ENCODE measurements at places on chromosomes 2 and 18.

- DNase-seq, result no peak
Measured at GRCh38 chr2:2974982-2975381, 402.6 kb downstream of the EIPR1 start.

GRCh38 chr2:168787782-168788376 is 14.6 kb upstream of the NOSTRIN start:
- DNase-seq, result no peak

- DNase-seq, result no peak
Measured at GRCh38 chr2:30567317-30567716, 120.3 kb downstream of the LCLAT1 start.

- peak; percentile 39 for DNase-seq
Measured at GRCh38 chr2:172456002-172456401, 28.6 kb downstream of the ITGA6 start.

DNA sequence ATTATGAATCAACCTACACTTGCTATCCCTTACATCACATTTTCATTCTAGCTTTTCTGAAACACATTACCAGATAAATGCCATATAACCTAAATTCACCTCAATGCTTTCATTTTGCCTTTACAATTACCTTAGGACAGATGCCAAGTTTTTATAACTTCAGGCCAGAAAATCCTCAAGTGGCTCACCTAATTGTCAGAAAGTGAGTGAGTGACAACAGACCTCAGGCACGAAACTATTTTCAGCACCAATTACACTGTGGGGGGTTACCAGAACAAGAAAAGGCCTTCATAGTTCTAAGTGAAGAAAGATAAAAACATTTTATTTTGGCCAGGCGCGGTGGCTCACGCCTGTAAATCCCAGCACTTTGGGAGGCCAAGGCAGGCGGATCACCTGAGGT is 52.3 kb upstream of the ST8SIA5 start:
- no peak for DNase-seq

- DNase-seq, result no peak
Measured at GRCh38 chr2:144229296-144229695, 290.6 kb downstream of the ZEB2 start.

- DNase-seq, result no peak
Measured at GRCh38 chr2:4693266-4693665, 989.9 kb downstream of the DCDC2C start.

- DNase-seq, result no peak
Measured at GRCh38 chr2:174581491-174581890, 16.1 kb downstream of the WIPF1 start.

GRCh38 chr2:153872311-153873051 is 759 bp downstream of the GALNT13 start:
- no peak for DNase-seq

- DNase-seq, result peak; percentile 24
Measured at GRCh38 chr18:3653263-3653850, 203.4 kb downstream of the TGIF1 start.

DNA sequence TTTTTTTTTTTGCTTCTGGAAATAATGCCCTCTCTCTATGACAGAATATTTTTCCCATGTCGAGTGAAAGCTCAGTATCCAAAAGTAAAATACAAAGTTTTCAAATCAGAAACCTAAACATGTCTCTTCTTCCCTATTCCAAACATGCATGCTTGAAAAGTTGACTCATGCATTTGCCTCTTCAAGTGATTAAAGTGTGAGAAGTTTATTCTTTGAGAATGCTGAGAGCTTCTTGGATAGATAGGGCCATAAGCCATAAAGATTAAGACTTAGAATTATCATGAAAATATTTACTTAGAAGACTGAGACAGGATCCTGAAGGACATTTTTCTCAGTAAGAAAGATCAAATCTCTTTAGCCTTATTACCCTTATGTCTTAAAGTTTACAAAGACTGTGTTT is 98.6 kb upstream of the EPB41L5 start:
- DNase-seq, result no peak

DNA sequence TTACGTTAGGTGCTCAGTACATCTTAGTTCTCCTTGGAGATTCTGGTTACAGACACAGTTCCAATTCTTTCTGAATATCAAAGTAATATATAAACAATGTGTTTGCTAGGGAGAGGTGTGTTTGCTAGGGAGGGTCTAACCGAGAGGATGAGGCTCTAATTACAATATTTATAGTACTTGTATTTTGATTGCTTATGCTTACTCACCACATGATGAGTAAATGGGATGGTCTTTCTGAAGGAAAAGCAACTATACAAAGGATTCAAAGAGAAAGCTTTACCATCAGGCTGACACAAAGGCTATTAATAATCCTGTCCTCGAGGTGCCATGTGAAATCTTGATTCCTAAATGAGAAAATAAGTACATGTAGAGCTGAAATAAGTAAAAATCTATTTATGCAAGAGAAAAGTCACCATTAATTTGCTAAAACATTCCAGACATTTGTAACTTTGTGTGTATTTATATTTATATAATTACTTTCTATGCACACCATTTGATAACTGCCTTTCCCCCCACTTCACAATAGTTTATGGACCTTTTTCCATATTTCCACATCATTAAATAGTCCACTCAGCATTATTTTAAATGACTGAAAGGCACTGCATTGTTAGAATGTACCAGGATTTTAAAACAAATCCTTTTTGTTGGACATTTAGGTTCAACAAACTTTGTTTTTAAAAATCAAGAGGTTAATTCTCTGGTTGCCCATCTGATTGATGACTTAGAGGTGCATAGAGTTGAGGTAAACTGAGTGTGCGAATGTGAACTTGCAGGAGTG is 94.5 kb upstream of the FN1 start:
- DNase-seq, result no peak

GRCh38 chr2:235113854-235114253 is 162.0 kb downstream of the SH3BP4 start:
- no peak for DNase-seq

DNA sequence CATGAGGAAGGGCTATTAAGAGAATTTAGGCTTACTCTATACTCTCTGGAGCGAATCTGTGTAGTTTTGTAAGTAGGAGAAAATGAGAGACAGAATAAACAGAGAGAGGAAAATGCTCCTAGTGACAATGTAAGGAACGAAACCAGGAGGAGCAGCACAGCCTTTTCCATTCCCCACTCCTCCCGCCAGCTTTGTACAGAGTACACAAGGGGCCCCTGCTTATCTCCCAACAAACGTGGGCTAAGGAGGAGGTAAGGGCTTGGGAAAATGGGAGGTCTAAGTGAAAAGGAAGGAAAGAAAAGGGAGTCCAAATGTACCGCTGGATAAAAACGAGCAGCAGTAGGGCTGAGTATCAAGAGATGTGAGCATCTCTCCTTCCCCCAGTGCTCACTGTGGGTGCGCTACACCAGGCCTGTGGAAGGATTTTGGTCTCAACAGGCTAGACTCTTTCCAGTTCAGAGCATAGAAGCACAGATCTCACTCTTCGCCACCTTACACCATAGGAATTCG is 12.1 kb upstream of the IHH start:
- no peak for DNase-seq

GRCh38 chr2:173076581-173077345 is 1.1 kb downstream of the MAP3K20 start:
- DNase-seq, result peak; percentile 44

GRCh38 chr2:200456567-200456966 is 53.3 kb downstream of the KCTD18 start:
- no peak for DNase-seq

- no peak for DNase-seq
Measured at GRCh38 chr2:127277028-127277427, 16.9 kb downstream of the ERCC3 start.

DNA sequence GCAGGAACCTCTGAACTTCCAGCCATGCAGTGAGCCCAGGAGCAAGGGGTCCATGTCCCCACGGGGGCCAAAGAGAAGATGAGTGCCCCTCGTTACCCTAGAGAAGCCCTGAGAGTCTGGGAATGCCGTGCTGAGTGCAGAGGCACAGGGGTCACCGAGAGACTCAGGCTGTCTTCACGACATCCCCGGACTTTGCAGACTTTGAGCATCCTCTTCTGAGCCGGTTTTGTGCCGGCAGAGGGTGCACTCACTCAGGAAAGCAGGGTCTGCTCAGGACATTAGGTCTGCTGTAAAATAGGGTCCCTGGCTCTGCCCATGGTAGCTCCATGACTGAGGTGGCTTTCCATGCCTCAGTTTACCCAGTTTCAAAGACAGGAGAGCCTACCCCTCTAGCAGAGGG is 71.0 kb downstream of the GALNT14 start:
- no peak for DNase-seq

GRCh38 chr18:5178519-5178918 is 18.5 kb downstream of the AKAIN1 start:
- no peak for DNase-seq

DNA sequence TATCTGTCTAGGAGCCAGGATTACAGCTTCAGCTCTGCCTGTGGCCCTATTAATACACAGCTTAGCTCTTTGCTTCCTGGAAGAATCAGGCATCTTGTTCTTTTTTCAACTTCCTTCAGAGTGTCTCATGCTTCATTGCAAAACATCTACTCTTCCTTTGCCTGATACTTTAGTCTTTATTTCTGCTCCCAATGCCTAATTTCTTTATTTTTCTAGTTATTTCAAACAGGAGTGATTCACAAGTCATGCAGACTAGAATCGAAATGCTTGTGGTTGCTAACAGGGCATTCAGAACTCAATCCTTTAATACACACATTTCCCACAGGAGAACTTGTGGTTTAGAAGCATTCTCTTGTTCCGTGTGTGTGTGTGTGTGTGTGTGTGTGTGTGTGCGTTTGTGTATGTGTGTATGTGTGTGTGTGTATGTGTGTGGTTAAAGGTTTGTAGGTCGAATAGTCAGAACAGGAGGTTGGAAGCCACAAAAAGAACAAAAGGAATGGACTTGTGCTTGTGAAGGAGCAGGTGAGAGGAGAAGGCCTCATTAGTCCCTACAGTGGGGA is 28.3 kb upstream of the INSIG2 start:
- DNase-seq, result no peak

GRCh38 chr2:9807056-9807455 is 36.2 kb upstream of the TAF1B start:
- DNase-seq, result no peak

- no peak for DNase-seq
Measured at GRCh38 chr2:134408386-134408785, 154.5 kb downstream of the MGAT5 start.

GRCh38 chr18:8116341-8117005 is 492.8 kb upstream of the RAB12 start:
- no peak for DNase-seq

DNA sequence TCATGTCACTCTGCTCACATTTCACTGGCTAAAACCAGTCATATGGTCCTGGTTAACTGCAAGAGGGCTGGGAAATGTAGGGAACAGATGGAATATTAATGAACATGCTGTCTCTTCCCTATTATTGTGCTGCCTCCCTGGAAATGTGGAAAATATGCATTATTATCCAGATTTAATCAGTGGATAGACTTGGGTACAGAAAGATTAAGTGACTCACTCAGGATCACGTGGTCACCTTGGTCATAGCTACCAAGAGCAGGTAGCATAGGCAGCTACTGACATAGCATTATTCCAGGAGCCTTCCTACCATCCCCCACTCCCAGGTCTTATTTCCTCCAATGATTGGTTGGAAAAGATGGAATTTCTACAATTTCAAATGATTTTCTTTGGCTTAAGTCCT is 141.1 kb downstream of the HRH4 start:
- no peak for DNase-seq

DNA sequence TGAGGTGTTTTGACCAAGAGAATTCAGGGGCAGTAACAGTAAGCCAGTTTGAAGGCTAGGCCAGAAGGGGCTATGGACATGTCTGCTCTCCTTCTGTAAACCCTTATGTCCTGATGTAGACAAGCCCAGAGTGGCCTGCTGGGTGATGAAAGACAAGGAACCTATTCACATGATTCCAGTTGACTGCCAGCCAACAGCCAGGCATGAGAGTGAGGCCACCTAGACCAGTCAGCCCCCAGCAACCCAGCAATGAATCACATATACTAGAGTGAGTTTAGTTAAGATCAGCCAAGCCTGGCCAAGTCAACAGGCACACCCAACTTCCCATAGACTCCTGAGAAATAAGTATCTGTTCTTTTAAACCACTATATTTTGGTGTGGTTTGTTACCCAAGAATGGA is 1889.7 kb upstream of the CELF4 start:
- peak; percentile 63 for DNase-seq

GRCh38 chr2:119465687-119466086 is 34.0 kb downstream of the TMEM37 start:
- no peak for DNase-seq

DNA sequence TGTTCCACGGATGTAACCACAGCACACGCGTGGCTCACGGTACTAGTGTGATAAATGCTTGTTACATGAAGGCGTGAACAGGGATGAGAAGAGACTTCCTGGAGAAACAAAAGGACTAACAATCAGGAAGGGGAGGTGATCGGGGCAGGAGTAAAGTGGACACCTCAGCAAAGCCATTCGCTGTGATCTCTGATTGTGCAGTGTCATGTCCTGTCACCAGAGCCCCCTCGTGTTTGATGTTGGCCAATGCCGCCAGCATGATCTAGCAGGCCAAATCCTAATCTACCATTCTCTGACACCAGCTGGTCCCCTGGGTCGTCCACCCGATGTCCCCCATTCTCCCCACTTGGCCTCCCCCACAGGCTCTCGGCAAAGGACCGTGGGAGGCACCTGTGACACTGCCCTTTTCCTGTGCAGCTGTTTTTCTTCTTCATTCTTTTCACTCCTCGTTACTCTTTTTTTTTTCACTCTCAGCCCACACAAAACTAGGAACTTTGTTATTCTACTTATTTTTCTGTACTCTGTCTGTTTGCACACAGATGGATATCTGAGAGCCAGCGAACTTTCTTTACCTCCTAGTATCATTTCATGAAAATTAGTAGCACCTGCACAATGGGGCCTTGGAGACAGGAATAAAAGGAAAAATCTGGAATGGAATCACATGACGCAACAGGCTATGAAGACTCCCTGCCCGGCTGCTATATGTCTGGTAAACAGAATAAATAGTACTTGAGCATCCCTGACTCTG is 146.8 kb downstream of the TGIF1 start:
- peak; percentile 63 for DNase-seq

GRCh38 chr2:118442996-118443553 is 354.8 kb downstream of the INSIG2 start:
- no peak for DNase-seq

DNA sequence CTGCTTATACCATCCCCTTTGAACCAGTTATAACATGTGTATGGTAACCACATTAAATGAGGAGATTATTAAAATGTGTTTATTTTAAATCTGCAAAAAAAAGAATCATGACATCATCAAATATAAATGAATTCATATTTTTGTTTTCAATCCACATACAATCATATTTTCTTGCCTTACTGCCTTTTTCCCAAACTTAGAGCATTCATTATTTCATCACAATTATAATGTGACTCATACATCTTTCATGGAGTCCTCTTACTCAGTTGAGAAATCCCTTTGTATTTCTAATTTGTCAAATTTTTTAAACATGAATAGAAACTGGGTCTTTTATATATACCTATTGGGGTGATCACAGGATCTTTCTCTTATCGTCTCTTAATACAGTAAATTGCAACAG is 909.6 kb downstream of the DSC3 start:
- DNase-seq, result no peak

- DNase-seq, result peak; percentile 42
Measured at GRCh38 chr2:241309684-241310117, 5.8 kb downstream of the HDLBP start.

Measured in ACHN (cell line).